NCI-H774 (cell line): ENCODE measurements at places on chromosomes 11 and 22.

- DNase-seq = no peak
These were observed 18.5 kb downstream of the MYBPC3 start for GRCh38 chr11:47333886-47334443.

GRCh38 chr11:36131721-36132397, 157.4 kb downstream of the COMMD9 start:
- peak; percentile 11 for DNase-seq

DNA sequence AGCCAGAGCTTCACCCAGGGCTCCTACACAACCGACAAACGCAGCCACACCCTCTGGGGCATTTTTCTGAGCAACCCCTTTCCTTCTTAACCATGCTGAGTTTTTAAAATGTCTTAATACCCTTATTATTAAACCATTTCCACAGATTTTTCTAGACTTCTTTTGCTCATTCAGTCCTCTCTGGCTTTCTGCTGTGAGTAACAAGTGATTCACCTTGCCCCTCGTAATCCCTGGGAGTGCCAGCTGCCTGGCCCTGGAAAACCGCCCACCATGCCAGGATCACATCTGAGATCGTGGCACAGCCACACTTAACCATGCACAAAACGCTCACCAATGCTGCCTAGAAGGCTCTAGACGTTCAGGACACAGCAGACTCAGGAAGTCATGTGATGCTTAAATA, 25.4 kb downstream of the YPEL1 start:
- no peak for DNase-seq

DNA sequence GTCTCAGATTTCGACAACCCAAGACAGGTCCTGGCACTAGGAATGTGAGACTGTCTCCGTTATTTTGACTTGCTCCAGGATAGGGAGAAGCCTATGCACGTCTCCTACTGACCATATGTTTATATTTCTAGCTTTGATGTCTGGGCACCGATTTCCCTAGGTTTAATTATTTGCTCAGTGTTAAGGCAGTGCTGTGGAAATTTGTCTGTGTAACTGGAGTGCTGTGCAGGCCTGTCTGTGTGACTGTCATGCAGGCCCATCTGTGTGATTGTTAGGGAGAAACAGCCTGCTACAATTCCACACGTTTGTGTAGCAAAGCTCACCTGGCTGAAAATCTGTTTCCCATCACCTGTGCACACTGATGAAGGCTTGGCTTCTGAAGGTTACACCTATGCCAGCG, 29.6 kb upstream of the HSPA8 start:
- DNase-seq = no peak

GRCh38 chr11:57394203-57394965, 3.9 kb upstream of the PRG2 start:
- no peak for DNase-seq

DNA sequence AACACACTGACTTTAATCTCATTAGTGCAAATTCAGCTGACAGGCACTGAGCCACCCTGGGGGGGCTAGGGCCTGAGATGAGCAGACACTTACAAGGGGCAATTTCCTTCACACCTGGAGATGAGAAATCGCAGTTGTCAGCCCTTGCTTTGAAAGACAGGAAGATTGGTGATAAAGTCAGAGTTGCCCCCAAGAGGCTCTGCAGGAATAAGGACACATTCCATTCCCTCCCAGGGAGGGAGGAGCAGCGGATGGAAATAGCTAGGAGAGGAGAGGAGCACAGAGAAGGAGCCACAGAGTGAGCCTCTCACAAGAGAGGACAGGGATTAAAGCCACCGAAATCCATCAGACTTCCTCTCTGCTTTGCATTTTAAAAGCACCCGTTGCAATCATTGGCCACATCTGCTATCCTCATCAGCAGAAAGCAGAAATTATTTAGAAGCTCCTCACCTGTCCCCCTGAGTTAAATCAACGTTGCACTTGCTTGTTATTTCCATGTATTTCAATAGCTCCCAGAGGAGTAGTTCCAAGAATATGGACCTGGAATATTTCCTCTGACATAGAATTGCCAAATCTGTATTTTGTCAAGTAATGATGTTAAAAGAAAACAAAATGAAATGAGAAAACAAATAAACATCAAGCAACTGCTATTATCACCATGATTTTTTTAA, 213.7 kb downstream of the BARX2 start:
- DNase-seq = no peak

DNA sequence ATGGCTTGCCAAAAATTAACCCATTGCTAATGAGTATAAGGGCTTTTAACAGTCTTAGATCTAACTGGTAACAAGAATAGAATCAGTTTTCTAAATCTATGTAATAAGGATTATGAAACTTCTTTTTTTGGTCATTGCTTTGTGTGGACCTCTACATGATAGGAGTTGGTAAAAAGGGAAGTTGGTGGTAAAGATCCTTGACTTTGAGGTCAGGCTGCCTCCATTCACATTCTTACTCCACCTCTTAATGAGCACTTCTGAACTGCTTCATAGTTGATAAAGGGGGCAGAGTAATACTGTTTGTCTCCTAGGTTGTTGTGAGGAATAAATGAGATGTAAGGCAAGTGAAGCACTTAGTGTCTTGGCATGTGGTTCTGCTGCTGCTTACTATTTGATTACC, 10.6 kb downstream of the EIF3M start:
- DNase-seq = no peak

DNA sequence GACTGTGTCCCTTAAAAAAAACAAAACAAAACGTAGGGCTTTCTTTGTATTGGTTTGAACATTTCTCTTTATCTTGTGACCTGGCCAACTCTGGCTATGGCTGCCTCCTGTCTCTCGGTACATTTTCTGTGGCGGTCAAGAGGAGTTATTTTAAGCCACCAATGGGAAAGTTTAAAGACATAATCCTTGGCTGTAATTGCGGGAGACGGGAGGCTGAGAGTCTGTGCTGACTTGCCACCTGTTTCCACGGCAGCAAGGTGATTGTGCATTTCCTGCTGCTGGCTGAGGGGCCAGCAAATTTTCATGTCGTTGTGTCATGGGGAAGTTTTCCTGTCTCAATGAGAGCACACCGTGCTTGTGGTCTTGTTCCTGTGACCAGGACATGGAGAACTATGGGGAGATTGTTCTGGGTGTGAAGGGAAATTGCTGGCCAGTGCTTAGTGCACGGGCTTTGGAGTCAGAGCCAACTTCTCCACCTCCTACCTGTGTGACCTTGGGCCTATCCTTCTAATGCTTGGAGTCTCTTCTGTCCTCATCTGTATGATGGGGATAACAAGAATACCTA, 11.0 kb downstream of the PTPRJ start:
- DNase-seq = peak; percentile 56

DNA sequence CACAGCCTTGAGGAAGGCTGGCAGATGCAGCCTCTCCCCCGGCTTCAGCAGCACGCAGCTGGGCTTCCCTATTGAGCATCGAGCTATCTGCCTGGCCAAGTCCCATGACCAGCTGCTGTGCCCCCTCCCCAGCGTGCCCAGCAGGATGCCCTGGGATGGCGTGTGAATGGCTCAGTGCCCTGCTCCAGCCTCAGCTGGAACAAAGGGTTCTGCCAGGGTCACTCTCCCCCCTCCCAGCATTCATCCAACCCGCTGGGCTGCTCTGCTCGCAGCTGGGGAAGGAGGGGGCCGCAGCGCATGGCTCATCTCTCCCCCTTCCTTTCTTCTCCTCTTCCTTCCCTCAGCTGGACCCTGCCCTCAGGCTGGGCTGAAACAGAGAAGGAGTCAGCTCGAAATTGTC, 14.5 kb downstream of the LRP4 start:
- DNase-seq = no peak

- DNase-seq = no peak
These were observed 376.3 kb upstream of the CCDC90B start for GRCh38 chr11:83662494-83662893.

DNA sequence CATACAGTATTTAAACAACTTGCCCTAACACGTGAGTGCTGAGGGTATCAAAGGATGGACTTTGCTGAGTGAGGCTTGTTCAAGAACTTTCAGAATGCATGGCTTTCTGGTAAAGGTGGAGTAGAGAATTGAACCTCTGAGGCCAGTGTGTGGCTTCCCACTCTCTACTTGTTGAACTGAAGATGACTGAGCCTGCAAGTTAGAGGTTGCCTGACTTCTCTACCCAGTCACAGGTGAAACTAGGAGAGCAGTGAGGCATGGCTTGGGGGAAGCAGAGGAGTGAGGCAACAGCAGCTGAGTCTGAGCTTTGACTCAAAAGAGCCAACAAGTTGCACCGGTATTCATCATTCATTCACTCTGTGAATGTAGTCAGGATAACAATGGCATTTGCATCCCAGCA, 256.4 kb upstream of the SESN3 start:
- DNase-seq = no peak

GRCh38 chr11:94128746-94129511, at the start of gene PANX1:
TSS of gene PANX1 (plus strand) at chr11:94128841. CDS start at chr11:94129313, 472 bp downstream.
- peak; percentile 91 for DNase-seq

DNA sequence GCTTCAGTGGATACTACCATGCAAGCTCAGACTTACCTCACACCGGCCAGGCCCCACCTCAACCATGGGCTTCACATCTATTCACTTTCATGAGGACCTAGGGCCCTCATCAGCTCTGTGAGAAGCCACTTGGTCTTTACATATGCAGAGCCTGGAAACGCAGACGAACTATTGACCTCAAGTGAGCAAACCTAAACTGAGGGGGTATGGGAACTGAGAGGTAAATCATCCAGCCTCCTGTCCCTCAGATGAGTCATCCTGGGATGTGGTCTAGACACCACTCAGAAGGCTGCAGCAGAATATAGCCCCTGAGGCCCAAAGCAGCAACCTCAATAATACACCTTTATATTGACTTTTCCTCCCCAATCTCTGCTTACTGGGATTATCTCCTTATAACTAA, 578.0 kb downstream of the INSC start:
- DNase-seq = no peak

- DNase-seq = peak; percentile 74
These were observed 63.5 kb upstream of the CAPRIN1 start for GRCh38 chr11:33987975-33988580.

DNA sequence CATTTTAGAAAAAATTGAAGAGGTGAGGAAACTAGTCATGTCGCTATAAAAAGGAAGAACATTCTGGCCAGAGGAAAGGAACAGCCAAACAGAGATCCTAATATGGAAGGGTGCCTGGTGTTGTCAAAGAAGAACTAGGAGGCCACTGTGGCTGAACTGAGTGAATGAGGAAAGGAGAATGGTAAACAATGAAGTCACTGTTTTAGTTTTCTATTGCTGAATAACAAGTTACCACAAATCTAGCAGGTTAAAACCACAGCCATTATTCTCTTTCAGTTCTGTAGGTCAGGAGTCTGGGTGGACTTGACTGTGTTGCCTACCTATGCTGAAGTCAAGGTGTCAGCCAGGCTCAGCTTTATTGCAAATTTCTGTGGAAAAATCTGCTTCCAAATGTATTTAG, 549.3 kb upstream of the CCDC90B start:
- no peak for DNase-seq

DNA sequence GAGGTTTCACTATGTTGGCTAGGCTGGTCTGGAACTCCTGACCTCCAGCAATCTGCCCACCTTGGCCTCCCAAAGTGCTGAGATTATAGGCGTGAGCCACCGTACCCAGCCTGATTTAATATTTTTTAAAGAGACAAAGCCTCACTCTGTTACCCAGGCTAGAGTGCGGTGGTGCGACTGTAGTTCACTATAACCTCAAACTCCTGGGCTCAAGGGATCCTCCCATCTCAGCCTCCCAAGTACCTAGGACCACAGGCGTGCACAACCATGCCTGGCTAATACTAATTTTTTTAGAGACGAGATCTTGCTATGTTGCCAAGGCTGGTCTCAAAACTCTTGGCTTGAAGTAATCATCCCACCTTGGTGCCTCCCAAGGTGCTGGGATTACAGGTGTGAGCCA, 13.5 kb downstream of the GTPBP1 start:
- no peak for DNase-seq

DNA sequence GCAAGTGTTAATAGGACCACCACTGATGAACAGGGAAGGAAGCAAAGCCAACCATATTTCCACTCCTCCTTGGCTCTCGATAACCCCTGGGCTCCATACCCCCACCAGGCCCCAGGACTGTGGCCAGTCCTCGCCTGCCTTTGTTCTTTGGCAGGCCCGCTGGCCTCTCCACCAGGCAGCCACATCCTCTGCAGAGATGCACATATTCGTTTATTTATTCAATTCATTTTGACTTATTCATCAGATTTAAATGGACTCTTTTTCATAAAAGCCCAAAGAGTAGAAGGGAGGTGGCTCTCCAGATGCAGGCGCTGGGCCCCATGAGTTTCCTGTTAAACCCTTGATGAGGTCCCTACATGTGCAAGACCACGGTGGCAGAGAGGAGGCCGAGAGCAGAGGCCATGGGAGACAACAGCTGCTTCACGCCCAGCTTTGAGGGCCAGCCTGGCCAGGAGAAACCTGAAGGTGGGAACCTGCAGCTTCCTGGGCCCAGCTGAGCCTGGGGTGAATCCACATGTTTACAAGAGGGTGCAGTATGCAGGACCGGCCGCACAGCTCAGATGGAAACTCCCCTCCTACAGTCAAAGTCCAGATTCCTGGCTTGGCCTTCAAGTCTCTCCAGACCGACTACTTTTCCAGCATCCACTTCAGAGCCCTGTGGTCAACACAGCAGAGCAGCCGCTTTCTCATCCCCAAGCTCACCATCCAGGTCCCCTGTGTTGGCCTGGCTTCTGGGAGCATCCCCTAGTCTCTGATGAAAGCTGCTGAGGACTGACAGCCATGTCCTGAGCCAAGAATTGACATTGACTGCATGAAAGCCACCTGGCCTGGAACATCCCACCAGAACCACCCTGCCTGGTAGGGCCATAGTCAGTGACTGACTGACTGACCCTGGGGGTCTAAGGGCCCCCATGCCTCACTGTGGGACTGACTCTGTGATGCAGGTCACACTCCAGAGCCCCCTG, 39.7 kb upstream of the CCND1 start:
- no peak for DNase-seq

GRCh38 chr22:50236731-50237409, 8.0 kb downstream of the TUBGCP6 start:
- DNase-seq = no peak

DNA sequence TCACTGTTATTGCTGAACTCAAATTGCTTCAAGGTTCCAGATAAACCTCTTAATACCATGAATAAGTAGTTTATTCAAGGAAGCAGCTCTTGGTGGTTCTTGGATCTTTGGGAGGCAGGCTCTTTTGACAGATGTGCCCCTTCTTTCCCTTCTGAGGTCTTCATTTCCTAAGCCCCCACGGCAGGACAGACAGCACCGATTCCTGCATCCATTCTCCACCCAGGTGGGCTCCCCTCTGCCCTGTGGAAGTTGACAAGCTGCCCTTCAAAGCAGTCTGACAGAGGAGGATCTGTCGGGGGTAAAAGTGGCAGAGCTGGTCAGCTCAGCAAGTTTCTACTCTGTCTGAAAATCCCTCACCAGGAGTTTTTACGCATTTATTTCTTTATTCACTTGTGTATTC, 605.3 kb upstream of the B3GAT1 start:
- DNase-seq = no peak

DNA sequence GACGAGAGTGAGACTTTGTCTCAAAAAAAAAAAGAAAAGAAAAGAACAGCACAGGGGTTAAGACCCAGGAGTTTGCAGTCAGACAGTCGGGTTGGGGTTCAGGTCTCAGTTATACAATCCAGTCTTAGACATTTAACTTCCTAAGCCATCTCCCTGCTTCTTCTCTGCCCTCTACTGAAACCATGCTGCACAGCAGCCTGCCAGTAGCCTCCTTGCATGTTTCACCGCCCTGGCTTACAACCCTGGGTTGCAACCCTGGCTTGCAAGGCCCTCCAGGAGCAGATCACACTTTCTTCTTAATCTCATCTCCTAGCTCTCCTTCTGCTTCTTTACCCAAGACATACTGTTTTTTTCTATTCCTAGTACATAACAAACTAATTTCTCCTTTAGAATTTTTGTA, 5.9 kb upstream of the B3GAT3 start:
- no peak for DNase-seq
